NCI-H82 (cell line): ENCODE measurements at places on chromosomes 12 and 14.

DNA sequence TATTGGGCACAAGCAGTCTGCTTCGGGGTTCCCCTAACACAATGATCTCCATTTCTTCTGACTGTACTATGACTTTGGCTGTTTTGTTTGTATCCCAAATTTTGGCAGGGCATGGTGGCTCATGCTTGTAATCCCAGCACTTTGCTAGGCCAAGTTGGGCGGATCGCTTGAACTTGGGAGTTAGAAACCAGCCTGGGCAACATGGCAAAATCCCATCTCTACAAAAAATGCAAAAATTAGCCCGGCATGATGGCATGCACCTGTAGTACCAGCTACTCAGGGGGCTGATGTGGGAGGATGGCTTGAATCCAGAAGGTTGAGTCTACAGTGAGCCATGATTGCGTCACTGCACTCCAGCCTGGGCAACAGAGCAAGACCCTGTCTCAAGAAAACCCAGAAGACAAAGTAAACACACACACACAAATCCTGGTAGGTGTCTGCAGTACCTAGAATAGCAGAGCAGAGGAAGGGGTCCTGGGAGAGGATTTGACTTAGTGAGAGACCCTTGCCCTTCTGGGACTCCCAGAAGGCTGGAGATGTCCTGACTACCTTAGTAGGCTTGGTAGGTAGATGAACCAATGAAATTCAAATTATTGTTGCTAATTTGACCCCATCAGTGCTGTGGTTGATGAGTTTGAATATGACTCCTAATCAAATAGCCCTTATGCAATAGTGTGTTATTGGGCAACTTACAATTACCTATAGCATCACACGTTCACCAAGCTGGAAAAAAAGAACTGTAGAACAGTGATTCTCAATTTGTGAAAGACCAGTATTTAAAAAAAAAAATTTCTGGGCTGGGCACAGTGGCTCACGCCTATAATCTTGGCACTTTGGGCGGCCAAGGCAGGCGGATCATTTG lies 6.8 kb upstream of the AEBP2 start:
- no peak for DNase-seq

GRCh38 chr12:109763201-109763841 lies 49.7 kb downstream of the FAM222A start:
- no peak for DNase-seq

DNA sequence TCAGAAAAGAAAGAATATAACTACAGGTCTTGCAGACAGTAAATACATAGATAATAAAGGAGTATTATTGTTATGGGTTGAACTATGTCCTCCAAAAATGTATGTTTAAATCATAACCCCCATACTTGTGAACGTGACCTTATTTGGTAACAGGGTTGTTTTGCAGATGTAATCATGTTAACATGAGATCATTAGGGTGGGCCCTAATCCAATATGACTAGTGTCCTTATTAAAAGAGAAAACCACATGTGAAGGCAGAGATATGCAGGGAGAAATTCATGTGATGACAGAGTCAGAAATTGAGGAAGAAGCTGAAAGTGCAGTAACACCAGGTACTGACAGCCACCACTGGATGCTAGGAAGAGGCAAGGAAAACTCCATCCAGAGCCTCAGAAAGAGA lies 29.0 kb downstream of the MAGOHB start:
- DNase-seq, result peak; percentile 79

- DNase-seq, result no peak
Measured at GRCh38 chr14:39310051-39310450, 76.3 kb downstream of the MIA2 start.

DNA sequence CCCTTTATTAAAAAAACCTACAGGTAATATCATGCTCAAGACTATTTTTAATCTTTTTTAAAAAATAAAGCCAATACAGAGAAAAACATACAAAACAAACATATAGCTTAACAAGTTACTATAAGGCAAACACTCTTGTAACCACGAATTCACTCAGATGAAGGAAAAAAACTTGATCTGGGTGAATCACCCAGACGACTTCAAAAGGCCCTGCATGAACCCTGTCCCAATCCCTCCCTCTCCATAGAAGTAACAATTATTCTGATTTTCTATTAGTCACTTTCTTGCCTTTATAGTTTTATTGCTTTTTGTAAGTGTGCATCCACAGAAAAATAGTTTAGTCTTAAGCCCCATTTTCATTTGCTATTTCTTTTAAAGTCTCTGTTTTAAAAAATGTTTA lies 72.6 kb downstream of the LRP6 start:
- no peak for DNase-seq

GRCh38 chr14:50728836-50729235 lies 60.7 kb upstream of the SAV1 start:
- DNase-seq, result no peak

GRCh38 chr12:78269620-78270019 lies 438.9 kb downstream of the NAV3 start:
- no peak for DNase-seq

GRCh38 chr12:124548854-124549378 lies 18.5 kb downstream of the NCOR2 start:
- peak; percentile 99 for DNase-seq

DNA sequence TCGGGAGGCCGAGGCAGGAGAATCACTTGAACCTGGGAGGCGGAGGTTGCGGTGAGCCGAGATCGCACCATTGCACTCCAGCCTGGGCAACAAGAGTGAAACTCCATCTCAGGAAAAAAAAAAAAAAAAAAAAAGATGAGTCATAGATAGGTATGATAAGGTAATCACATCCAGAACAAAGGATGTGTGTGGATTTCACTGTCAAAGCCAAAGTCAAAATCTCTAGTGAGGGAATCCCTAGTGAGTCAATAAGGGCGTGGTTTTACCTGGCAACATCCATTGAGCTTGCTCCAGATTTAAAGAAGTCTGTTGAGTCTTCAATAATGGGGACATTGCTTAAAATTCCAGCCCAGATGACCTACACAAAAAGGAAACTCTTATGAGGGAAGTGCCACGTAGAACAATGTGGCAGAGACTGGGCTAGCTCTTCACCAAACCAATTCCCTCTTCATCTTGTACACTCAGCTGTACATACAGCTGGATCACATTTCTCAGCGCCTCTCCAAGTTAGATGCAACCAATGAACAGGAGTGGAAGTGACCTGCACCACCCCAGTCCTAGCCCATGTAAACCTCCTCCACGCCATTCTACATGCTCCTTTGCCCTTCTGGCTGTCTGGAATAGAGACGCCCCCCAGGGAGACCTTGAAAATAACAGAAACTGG lies 23.4 kb downstream of the ALDH1L2 start:
- DNase-seq, result no peak

DNA sequence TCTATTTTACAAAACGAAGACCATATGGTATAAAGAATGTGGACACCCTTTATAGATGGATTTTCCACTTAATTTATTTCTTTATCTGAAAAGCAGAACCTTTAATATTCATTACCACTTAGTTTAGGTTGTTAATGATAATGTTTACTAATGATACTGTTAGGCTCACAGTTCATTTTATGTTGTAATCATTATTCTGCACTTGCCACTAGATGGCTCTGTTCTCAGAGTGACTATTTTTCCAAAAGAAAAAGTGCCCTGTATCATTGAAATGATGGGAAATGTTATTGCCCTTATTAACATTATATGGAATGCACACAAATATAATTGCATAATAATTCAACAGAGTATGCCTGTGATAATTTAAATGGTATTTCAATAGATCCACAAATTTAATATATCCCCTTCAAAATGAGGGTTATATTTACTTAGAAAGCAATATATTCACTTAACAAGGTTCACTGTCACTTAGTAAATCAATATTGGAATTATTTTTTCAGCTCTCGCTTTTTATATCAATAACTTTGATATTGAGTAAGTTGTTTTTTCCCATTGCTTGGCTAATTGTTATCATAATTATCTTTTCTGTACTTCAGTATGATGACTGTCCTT lies 95.7 kb downstream of the PDE3A start:
- peak; percentile 50 for DNase-seq

GRCh38 chr14:100674897-100675619 lies 51.6 kb upstream of the DLK1 start:
- peak; percentile 23 for DNase-seq

DNA sequence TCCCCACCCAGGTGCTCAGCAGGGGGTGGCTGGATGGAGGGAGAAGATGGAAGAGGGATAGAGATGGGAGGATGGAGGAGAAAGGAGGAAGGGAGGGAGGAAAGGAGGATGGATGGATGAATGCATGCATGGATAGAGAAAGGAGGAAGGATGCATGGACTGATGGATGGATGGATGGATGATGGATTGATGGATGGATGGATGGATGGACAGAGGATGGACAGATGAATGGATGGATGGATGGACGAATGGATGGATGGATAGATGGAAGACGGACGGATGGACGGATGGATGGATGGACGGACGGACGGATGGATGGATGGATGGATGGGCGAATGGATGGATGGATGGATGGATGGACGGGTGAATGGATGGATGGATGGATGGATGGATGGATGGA lies 64.1 kb downstream of the NCOR2 start:
- no peak for DNase-seq

DNA sequence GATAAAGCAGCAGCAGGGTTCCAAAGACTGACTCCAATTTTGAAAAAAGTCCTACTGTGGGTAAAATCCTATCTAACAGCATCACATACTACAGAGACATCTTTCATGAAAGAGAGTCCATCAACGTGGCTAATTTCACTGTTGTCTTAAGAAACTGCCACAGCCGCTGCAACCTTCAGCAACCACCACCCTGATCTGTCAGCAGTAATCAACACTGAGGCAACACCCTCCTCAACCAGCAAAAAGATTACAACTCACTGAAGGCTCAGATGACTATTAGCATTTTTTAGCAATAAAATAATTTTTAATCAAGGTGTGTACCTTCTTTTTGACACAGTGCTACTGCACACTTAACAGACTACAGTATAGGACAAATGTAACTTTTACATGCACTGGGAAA lies 6.6 kb downstream of the CAPRIN2 start:
- no peak for DNase-seq

- no peak for DNase-seq
Measured at GRCh38 chr12:90999966-91000365, 4.8 kb downstream of the EPYC start.

- peak; percentile 89 for DNase-seq
Measured at GRCh38 chr14:28751467-28752058, 15.0 kb upstream of the FOXG1 start.

DNA sequence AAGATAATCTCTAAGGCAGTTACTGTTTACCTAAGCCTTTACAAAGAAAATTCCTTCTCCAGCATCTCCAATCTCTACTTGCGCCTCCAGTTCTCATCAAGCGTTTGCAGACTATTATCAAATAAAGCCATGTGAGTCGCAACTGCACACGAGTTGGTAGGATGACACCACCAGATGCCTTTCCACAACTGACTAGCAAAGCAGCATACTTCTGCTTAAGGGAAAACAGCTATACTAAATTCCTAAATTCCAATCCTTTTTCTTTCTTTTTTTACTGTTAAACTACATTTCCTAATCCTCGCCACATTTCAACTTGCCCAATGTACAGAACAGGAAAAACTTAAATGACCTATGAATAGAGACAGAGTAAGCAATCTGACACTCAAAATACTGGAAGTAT lies 166.7 kb downstream of the ITPR2 start:
- no peak for DNase-seq

GRCh38 chr12:24048446-24048845 lies 99.0 kb upstream of the SOX5 start:
- DNase-seq, result no peak

DNA sequence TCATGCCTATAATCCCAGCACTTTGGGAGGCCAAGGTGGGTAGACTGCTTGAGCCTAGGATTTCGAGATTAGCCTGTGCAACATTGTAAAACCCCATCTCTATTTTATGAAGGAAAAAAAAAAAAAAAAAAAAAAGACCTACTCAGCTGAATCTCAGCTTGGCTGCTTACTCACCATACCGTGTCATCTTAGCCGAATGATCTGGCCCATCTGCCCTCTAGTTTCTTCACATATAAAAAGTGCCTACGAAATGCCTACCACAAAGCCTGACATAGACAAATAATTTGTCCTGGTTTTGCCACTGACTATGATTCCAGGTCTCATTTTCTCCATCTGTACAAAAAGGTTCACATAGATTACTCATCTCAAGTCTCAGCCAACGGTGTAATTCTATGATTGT lies 10.1 kb downstream of the DIABLO start:
- no peak for DNase-seq

DNA sequence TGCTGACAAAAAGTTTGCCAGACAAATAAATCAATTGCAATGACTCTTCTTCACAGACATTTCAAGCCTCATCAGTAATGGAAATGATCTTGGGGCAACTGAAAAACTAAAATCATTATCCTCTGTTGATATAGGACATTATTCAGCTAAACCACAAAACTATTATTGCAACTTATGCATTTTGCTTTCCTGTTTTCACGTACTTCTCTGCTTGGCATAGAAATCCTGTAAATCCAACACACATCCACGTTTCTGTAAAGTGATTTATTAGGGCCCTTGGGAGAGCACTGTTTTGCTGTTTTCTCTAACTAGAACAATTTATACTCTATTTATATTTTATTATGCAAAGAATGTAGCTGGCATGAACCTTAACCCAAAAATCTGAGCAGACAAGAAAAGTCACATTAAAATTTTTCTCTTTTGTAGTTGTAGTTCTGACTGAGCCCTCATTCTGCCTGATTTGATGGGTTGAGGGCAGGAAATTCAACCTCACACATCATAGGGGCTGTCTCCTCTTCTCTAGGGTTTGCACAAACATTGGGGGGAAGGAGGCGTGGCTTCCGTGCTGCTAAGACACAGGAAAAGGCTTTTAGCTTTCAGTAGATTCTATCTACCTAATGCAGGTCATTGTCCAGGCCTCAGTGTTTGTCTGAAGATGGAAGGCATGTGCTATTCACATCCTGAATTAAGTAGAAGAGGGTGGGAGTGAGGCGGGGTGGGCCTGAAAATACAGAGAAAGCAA lies 11.5 kb upstream of the NUP107 start:
- no peak for DNase-seq

GRCh38 chr14:54908190-54908589 lies 5.6 kb upstream of the GCH1 start:
- no peak for DNase-seq

DNA sequence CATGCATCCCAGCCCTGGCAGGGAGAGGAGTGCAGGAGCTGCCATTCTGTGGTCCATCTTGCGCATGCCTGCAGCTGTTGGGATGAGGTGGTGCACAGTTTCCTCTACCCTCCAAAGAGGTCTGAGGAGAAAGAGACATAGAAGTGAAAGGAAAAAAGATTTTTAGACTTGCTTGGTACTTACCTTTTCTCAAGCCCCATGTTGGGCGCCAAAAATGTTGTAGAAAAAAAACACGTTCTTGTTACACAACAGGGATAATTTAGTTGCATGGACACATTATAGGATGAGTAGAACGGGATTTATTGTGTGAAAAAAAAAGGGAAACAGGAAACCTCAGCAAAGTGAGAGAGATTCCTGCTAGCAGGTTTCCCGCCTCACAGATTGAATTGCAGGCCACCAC lies 244.4 kb upstream of the GARIN2 start:
- DNase-seq, result no peak

DNA sequence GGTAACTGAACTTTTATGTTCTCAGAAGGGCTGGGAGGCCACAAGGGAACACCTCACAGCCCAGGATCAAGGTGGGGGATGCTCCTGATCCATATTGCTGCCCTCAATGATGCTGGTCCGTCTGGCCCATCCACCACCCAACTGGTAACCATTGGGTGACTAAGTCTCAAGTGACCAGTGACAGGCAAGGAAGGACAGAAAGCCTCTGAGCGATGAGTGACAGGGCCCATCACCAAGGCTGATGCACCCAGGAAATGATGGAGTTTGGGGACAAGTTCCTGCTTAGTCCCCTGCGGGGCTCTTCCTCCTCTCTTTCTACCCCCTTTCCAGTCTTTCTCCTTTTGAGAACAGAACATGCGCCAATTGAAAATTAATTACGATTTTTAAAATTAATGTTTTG lies 2.6 kb upstream of the MMP19 start:
- DNase-seq, result no peak

GRCh38 chr12:102948941-102949352 lies 8.5 kb upstream of the ASCL1 start:
- DNase-seq, result peak; percentile 69
